ENCODE measurements at places on chromosomes 6 and 20.

- no peak for DNase-seq
These were observed 24.2 kb downstream of the MGME1 start for GRCh38 chr20:17992847-17993513.

DNA sequence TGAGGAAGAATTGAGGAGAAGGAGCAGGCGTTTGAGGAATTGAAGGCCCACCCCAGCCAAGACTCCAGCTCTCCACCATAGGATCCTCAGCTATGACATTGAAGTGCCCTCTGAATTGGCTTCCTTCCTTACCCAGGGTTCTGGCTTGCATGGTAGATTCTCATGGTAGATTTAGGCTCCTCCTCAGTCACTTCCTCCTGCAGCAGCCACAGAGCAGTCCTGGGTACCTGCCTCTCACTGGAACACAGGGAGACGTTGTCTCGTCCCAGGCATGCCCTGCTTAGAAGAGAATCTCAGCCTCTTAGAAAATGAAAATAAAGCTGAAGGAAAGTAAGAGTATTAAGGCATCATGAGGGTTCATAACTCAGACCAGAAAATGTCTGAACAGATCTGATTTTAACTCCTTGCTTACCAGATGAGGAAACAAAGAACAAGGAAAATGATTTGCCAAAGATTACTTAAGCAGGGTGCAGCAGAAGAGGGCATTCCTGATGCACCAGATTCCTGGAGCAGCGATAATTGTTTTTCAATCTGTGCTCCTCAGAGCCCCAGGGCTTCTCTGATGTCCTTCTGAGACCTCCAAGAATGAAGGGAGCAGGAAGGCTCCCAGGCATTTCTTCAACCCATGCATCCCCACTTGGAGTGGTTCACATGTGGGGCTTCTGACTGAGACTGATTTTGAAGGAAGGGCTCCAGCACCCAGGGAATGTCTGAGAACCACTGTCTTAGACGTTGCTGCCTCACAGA lies 219.8 kb downstream of the HIVEP2 start:
- DNase-seq = no peak

GRCh38 chr6:113539623-113540022 lies 317.5 kb upstream of the MARCKS start:
- DNase-seq = no peak

DNA sequence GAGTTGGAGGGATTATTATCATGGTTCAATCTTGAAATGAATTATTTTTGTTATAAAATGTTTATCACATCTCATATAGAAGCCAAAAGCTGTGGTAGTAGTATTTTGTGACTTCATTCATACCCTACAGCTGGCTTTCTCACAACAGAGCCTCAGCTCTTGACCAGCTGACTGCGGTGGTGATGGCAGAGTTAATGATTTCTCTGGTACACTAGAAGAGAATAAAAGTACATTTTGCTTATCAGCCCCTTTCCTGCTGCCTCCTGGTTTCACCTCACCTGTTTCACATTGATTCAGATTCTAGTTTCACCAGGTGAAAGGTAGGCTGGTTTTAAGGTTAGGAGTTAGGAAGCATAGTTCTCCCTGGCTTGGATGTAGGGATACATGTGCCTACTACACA lies 55.7 kb downstream of the AFG1L start:
- no peak for DNase-seq

DNA sequence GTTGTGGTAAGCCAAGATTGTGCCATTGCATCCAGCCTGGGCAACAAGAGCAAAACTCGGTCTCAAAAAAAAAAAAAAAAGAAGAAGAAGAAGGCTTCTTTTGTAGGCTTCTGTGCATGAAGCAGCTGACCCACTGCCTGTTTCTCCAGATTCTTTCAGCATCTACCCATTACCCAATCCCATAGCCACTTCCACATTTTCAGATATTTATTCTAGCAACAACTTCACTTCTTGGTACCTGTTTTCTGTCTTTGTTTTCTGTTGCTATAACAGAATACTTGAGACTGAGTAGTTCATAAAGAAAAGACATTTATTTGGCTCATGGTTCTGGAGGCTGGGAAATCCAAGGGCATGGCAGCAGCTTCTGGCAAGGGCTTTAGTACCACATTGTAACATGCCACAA lies 95.3 kb upstream of the SGK1 start:
- no peak for DNase-seq

DNA sequence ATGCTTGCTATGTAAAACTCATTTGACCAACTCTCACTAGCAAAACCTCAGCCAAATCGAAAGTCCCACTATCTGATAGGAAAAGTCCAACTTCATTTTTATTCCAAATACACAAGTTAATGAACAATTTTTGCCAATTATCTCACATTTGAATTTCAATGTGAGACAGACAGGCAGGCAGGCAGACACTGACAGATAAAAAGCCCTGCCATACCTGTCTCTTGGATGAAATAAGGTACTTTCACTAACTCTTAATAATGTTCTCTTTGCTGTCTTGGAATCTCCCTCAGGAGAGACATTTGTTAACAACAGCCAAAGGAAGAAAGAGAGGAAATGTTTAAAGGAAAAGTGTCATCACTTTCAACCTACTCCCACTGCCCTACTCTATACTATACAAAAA lies 82.0 kb downstream of the RNGTT start:
- no peak for DNase-seq

DNA sequence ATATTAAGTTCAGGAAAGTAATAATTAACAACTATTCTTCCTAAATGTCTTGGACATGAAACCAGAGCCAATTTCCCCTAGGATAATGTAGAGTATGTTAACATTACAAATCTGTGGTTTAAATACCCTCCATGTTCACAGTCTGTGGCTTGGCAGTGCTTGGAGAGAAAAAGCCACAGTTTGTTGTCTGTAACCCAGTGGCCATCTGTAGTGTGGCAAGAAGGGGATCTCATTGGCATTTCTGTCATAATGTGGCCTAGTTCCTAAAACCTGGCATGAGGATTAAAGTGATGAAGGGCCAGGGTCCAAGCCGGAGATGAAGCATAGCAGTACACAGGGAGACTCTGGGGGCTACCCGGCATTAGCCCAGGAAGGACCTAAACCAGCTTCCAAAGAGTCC lies 31.2 kb downstream of the SYNE1 start:
- no peak for DNase-seq

GRCh38 chr20:52420805-52421204 lies 229.2 kb upstream of the ZFP64 start:
- no peak for DNase-seq

- DNase-seq = no peak
These were observed 18.8 kb downstream of the TMEM74B start for GRCh38 chr20:1165941-1166340.

GRCh38 chr6:21586740-21587178 lies 6.8 kb upstream of the SOX4 start:
- no peak for DNase-seq

DNA sequence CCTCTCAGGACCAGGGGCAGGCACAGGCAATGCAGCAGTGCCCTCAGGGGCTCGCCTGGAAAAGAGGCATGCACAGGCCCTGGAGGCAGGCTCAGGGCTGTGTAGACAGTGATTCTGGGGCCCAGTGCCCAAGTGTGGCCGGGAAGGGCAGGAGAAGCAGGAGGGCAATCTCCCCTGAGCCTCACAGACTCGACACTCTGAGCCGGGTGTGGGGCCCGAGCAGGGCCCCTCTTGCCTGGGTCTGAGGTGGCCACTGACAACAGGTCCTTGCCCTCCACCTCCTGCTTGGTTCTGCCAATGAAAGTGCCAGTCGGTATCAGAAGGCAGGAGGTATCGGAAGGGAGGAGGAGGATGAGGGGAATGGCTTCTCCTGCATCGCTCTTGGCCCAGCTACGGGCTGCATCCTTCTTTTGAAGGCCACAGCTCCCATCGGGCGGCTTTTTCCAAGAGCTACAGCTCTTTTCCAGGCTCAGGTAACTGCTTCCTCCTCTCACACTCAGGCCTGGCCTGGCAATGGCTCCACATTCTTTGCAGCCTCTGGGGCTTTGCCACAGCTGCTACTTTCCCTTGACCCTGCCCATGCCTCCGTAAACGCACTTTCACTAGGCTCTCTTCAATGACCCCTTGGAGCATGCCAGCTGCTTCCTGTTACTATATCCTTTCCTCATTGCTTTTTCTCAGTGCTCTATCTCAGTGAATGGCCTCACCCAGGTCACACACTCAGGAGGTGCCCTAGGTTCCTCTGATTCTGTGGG lies 24.5 kb downstream of the GABRR2 start:
- no peak for DNase-seq

DNA sequence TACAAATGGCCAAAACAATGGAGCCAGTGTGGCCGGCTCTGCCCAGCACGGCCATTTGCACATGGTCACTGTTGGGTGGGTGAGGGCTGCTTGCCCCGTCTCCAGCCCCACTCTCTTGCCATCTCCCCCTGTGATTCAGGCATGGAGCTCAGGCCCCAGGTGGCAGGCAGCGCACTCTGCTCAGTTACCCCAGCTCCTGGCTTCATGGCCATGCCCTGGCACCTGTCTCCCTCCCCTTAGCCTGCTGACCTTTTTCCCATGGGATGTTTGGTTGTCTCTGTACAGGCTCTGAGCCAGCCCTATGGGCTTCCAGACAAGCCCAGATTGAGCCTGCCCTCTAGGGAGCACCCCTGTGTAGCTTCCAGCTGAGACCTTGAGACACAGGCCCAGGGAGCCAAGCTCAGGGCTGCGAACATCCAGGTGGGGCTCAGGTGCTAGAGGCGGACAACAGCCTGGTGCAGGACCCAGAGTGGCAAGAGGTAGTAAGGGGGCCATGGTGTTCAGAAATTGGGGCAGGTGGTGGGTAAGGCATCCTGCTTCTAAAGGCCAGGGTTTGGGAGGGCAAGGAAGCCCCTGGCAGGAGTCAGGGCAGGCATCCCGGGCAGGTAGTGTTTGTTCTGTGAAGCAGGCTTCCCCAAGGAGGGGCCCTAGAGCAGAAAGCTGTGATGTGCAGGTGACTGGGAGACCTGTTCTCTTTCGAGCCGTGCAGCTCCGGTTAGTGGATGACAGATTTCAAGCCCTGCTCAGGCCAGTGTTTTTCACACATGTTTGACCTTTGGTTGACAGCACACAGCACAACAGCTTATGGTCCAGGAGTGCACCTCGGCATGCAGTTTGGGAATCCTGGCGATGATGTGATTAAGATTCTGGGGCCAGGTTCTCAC lies 17.7 kb downstream of the SYNJ2 start:
- peak; percentile 75 for DNase-seq

GRCh38 chr6:150898399-150899170 lies 33.1 kb downstream of the MTHFD1L start:
- no peak for DNase-seq

All from nucleus accumbens (tissue), 56 donors.